ENCODE measurements at places on chromosomes 16 and 17.

DNA sequence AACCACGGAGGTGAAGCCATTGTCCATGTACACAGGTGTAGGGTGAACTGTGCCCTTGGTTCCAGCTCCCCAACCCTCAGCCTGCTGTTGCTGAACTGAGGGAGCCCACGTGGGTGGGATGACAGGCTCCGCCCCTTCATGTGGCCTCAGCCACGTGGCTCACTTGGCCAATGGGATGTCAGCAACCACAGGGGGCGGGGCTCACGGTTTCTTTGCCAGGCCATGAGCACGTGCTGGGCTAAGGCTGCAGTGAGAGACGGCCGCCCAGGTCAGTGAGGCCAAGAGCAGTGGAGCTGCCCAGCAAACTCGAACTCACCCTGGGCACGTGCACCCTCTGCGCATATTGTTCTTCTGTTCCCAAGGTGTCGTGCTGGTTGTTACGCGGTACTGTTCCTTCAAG lies 282.6 kb downstream of the IRF8 start:
- no peak for DNase-seq

DNA sequence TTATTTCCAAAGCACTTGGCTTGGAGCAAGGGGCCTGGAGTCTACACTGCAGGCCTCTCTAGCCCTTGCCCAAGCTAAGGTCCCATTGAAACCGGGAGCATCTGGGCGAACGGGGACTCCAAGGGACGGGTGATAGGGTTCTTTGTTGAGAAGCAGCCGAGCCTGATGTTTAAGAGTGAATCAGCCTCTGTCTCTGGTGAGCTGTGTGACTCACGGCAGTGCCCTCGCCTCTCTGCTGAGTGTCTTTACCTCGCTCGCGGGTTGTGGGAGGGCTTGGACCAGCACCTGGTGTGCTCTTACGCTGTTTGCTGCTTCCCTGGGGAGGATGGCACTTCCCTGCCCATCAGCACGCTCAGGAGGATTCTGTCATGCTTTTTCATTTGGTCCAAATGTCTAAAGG lies 1.3 kb downstream of the HGS start:
- DNase-seq: no peak

DNA sequence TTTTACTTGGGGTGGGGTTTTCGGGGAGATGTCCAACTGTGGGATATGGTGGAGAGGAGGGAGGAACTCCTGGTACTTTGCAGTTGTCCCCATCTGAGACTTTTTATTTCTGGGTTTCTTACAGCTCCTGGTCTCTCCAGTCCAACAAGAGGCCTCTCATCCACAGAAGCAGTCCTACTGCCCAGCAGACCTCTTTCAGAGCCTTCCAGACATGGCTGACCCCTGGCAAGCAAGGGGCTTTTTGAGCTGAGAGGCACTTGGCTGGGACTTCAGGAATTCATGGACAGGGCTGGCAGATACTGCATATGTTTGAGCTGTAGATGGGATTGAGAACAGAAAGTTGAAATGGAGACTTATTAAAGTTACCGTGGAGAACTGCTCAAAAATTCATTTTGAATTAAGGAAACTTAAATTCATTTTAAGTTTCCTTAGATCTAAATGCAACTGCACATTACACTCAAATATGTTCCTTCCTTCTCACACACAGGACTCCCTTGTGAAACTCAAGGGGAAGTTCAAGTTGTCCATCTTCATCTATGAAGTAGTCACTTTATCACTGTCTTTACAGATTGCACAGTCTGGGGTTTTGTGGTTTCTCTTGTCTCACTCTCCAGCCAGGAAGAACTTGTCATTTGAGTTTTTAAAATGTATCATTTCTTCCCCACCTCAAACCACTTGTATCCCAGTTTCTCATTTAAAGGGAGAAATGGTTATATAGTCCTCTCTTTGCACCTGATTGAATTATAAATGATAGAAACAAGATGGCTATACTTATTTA lies 1.1 kb downstream of the LASP1NB start:
- no peak for DNase-seq

DNA sequence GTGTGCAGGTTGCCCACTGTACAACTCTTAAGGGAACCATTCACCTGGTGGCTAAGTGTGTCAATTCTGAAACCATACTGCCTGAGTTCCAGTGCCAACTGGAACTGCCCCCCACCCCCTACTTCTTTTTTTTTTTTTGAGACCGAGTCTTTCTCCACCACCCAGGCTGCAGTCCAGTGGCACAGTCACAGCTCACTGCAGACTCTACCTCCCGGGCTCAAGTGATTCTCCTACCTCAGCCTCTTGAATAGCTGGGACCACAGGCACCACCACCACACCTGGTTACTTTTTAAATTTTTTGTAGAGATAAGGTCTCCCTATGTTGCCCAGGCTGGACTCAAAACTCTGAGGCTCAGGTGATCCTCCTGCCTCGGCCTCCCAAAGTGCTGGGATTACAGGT lies 40.4 kb upstream of the DHX8 start:
- DNase-seq: no peak

DNA sequence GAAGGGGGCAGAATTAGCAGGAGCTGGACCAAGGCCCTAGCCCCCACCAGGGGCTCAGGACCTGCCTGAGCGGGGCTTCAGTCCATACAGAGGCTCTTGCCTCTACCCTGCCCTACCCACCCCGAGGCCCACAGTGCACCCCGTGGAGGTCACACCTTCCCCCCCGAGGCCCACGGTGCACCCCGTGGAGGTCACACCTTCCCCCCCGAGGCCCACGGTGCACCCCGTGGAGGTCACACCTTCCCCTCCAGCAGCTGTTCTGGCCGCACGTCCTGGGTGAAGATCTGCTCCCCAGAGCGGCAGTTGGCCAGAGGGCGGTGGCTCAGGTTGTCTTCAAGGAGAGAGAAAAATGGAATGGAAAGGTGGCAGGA lies 11.4 kb downstream of the CASKIN2 start:
- no peak for DNase-seq

- no peak for DNase-seq
These were observed 9.9 kb downstream of the MFSD11 start for GRCh38 chr17:76747716-76748363.

DNA sequence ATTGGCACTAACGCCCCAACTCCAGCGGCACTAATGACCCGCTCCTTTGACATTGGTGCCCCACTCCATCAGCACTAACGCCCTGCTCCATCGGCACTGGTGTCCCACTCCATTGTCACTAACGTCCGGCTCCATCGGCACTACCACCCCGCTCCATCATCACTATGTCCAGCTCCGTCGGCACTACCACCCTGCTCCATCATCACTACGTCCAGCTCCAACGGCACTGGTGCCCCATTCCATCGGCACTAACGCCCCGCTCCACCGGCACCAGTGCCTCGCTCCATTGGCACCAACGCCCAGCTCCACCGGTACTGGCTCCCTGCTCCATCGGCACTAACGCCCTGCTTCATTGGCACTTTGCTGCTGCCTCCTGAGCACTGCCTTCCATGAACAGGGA lies 7.5 kb downstream of the ZNF213 start:
- DNase-seq: no peak
